ENCODE measurements at places on chromosomes 7 and 10.

- no peak for DNase-seq
These were observed 44.0 kb downstream of the LDB3 start for GRCh38 chr10:86712317-86712707.

- peak; percentile 57 for DNase-seq
These were observed 32.9 kb upstream of the CUX1 start for GRCh38 chr7:101784292-101785127.

DNA sequence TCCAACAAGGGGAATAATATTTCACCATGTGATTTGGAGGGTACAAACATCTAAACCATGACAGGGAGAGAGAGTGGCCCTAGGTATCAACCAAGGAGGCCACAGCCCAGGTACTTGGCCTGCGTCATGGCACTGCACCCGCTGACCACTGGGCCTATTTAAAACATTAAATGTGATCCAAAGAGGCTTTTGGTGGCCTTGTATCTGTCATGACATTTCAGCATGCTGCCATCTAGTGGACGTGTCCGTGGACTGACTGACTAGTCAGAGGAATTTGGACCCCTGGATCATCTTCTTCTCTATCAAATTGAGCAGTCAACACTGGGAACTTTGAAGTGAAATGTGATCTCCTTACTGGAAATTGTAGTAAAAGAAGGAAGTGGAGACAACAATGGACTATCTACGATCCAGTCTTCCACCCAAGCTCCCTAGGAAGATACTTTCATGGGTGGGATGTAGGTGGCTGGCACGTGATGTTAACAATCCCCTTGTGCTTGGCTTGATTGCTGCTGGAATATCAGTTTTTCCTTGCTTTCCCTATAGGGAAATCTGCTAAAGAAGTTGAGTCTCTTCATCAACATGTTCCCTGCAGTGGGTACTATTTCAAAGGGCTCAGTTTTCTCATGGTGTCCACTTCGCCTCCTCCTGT, 24.6 kb upstream of the ITGA8 start:
- no peak for DNase-seq

DNA sequence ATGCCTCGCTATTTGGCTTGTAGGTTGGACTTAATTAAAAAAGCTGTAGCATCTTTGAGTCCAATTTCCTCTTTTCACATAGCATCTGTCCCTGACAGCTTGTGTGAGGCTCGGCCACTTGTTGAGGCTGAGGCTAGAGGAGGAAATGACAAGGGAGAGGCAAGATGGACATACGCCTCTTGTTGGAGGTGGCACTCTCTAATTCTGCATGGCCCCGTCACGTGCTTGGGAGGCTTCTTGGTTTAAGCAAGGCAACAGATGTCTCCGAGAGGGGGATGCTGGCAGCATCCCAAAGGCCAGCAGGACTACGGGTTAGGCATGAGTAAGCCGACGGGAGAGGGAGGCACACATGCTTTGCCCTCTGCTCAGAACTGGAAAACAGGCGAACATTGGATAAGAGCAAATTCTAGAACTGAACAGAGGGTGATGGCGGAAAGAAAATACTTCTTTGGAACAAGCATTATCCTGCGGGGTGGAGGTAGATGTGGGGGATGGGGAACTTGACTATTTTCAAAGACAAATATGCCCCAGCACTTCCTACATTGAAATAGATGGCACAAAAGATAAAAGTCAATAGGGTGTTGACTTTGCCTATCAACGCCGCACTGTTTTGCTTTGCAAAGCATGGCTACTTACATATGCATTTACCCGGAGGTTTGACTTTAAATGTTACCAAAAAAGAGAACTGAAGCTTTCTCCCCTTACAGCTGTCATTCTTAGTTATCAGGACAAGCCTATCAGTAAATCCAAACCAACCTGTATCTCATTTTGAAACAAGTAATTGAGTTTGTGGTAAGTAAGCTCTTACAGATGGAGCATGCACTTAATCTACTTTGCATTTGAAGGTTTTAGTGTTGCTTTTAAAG, 94.8 kb downstream of the CHN2 start:
- DNase-seq, result no peak

DNA sequence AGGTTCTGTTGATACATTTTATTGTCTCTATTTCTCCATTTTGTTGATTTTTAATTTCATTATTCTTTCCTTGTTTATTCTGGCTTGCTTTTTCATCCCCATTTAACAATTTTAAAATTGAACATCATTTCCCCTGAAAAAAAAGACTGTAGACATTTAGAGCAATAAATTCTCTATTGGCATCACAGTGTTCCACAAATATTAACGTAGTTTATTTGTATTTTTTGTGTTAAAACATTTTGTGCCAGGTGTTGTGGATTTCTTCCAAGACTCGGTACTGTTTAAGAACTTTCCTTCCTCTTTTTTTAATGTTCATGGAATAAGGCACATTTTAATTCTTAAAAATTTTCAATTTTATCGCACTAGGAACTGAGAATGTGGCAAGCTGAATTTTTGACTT, 156.1 kb upstream of the NPY start:
- no peak for DNase-seq

DNA sequence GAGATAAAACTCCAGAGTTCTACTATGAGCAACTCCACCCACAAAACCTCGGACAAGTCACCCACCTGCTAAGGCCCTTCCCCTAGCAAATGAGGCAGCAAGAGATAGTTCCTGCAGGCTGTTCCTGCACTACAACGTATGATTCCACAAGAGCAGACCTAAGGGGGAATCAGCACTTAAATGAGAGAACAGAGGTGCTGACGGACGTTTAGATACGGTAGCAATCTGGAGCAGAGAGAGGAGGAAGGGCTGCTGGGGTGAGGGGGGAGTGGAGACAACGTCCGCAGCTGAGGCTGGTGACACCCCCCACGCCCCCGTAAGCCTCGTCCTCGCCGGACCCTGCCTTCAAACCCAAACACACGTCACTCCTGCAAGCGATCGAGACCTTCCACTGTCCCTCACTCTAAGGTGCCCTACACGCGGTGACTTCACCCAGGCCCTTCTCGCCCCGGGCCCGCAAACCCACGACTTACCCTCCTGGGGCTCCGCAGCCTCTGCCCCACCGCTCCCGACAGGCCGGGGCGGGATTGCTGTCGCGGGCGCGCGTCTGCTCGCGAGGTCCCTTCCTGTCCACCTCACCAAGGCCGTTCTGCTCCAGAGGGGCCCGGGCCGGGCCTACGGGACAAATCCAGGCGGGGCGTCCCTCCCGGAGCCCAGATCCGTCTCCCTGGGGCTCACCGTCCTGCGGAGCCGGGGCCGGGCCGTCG, 635 bp downstream of the ZNF12 start:
- DNase-seq, result peak; percentile 1

- DNase-seq, result no peak
These were observed 448 bp upstream of the SRPK2 start for GRCh38 chr7:105389088-105389650.

DNA sequence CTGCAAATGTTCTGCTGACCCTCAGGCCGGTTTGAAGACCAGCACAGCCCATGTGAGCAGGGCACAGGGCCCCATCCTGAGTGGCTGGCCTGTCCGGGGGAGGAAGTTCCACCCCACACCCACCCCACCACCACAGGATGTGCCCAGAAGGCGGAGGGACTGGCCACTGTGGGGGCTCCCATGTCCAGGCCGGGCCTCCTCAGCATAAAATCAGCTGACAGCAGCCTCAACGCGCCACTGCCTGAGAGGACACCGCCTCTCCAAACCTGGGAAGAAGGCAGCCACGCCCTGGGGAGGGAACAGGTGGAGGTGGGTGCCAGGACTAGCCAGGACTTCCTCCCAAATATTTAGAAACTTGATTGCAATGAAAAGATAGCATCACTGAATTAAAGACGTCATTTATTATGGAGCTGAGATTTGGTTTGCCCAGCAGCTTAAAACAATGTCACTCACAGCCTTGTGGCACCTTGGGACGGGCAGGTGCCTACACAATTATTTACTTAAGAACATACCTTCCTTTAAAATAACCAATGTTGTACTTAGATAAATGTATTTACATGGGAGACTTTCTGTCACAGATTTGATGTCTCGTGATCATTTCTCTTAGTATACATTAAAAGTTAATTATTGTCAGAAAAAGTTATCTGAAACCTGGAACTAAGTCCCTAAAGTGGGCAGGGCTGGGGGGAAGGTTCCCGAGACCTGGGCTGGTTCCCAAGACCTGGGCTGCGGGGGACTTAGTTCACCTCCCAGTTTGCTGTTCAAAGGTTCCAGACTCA, 27.3 kb upstream of the FAM20C start:
- DNase-seq, result no peak

GRCh38 chr7:100691676-100692577, 2.1 kb downstream of the GIGYF1 start:
- peak; percentile 28 for DNase-seq

DNA sequence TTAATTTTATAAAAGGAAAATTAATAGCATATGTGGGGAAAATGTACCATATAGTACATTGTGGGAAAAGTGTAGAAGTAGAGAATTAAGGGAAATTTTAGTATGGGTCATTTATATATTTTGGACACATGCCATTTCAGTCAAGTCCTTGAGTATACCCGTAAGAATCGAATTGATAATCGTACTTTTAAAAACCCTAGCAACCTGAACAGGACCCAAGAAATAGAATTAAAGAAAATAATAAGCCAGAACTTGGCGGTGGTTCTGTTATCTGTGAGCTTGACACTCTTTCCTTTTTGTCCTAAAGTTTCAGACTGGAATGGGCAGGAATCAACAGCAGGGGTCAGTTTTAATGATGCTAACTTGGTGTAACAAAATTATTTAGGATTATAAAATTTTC, 221.0 kb downstream of the CDK14 start:
- no peak for DNase-seq

GRCh38 chr7:85716353-85716752, 529.5 kb upstream of the SEMA3D start:
- DNase-seq, result no peak

GRCh38 chr7:11478426-11478825, 353.6 kb downstream of the THSD7A start:
- no peak for DNase-seq

DNA sequence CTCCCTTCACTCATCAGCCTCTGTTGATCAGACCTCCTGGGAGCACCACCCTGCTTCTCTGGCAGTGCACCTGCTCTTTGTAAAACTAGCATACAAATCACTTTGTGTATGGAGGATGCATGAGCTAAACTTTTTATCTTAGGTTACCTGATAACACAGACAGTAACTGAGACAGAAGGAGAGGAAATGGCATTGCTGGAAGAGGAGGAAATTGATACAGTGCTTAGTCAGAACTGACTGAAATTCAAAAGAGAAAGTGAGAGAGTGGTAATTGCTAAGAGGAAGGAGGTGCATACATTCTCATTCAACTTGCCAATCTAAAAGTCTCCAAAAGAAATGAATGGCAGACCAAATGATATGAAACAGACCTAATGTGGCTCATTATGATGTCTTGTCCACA, 1120.7 kb downstream of the GATA3 start:
- no peak for DNase-seq

DNA sequence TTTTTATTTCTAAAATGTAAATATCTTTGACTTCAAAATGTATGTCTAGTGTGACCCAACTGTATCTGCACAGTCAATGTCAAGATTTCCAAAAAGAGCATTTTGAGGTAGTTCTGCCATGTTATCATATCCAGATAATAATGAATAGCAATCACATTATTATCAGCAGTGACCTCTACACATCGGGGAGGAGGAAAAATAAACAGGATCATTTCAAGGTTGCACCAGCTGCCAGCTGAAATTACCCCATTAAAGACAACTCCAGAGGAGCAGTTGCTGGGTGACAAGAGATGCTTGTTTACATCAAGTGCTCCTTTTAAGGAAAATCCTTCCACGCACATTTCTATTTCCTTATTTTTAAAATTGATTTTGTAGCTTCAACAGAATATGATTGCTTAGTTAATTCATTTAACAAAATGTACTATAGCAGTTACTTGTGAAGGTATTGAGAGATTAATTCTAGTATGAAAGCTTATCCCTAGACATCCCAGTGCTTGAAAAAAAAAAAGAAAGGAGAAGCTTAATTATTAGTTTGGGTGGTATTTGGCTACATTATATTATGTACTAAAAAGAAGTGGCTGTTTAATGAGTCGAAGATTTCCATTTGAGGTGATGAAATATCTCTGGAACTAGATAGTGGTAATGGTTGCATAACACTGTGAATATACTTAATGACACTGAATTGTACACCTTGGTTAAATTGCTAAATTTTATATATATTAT, 19.3 kb upstream of the SLC35G1 start:
- DNase-seq, result no peak

GRCh38 chr7:18468795-18469194, 26.8 kb upstream of the HDAC9 start:
- no peak for DNase-seq

GRCh38 chr7:103065667-103066066, 8.9 kb downstream of the FBXL13 start:
- peak; percentile 62 for DNase-seq

GRCh38 chr7:34138483-34138882, 233.1 kb downstream of the BMPER start:
- no peak for DNase-seq

- no peak for DNase-seq
These were observed 33.1 kb downstream of the SCRN1 start for GRCh38 chr7:29956487-29956836.

GRCh38 chr10:132562177-132562915, 24.8 kb downstream of the INPP5A start:
- no peak for DNase-seq

GRCh38 chr10:61486738-61487396, 33.7 kb upstream of the TMEM26 start:
- no peak for DNase-seq

GRCh38 chr10:132574783-132575319, 37.3 kb downstream of the INPP5A start:
- DNase-seq, result no peak

DNA sequence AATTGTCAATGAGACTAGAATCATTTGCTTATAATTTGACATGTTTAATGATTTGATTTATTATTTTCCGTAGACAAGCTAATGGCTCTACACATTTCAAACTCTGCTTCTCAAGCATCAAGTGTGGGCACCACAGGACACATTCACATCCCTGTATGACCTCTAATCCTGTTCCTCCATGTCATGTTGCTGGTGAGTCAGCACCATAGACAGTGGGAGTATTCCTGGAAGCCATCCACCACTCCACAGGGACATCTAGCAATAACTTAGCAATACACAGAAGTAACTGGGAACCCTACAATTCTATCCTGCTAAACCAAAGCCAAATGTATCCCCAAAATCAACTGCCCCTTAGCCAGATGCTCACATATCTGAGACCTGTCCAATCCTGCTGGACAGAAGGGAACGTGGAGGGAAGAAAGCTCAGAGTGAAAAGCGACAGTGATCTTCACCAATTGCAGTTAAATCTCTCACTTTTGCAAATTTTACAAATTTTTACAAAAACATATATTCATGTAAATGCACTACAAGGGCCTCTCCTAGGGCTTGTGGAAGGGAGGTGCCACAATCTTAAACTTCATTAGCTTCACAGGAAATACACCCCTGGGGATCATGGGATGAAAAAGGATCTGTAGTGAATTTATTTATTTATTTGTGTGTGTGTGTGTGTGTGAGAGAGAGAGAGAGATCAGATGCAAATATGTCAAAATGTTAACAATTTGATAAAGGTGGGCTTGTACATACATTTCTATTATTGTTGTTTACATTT, 126.5 kb downstream of the GFRA1 start:
- no peak for DNase-seq

GRCh38 chr10:8331896-8332729, 277.6 kb downstream of the GATA3 start:
- DNase-seq, result no peak

Data from bone marrow (tissue), 2 donors.